Esophagus muscularis mucosa (tissue), 4 donors: ENCODE measurements at places on chromosomes 1 and 21. TPM values are rescaled to one million over a fixed set of nuclear protein-coding genes. Genes with fewer than 3 reads are reported as not detected.

The TMCO1 gene
- 39.5 TPM for total RNA-seq

GRCh38 chr1:236975461-236975860 is 28.8 kb downstream of the MT1HL1 start:
- no peak for DNase-seq

- no peak for DNase-seq
Measured at GRCh38 chr1:27564710-27565649, 39.0 kb downstream of the AHDC1 start.

- no peak for DNase-seq
Measured at GRCh38 chr1:7589080-7589735, 181.9 kb upstream of the VAMP3 start.

DNA sequence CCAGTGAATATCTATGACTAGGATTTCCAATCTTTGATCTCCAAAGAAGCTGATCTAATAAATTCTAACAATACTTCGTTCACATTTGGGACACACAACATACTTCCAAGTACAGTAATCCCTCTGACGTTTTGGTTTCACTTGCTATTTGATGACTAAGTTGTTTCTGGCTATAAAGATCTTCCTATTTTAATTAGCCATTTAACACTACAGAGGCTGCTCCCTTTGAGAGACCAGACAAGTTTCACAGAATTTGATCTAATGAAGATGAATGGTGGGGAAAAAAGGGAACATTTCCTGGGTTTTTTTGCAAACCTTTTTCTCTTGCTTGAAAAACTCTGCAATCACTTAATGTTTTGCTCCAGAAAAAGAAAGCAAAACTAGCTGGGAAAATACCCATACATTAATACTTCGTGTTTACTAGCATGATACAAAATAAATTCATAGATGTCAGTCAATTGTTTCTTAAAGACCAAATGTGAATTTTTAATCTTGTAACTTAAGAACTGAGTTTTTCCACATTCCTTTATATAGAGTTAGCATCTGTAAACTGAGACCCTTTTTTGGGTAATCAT is 28.0 kb upstream of the GLIS1 start:
- no peak for DNase-seq

DNA sequence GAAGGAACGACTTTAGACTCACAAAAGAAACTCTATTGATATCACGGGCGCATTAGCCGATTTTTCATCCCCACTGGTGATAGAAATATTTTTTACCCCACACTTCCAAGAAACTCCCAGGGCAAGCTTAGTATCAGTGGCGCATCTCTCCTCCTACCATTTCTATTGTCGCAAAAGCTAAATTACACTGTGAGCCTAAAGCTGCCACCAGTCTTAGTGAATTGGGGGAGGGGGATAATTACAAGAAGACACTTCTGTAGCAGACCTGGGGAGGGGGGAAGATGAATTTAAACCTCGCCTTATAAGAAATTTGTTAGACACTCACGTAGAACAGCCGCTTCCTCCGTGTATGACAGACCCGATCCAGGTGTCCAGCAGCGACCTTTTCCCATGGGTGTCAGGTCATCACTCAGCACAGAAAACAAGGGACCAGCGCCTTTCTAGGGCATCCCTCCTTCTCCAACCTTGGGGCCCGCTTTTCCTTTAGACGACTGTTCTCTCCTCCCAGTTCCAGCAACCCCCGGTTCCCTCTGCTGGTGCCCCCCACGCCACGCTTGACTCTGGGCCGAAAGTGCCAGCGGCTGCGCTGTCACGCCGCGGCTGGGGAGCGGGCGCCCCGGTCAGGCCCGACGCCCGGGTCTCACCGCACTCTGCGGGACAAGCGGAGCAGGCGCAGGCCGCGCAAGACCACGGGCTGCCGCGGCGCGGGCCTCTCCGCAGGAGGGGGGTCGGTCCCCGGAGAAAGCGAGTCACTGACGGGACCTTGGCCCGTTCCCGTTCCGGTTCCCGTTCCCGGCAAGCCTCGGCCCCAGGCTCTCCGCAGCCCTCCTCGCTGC is 821 bp downstream of the PHC2 start:
- DNase-seq = no peak

The PRR9 gene
- total RNA-seq = 1.2 TPM

DNA sequence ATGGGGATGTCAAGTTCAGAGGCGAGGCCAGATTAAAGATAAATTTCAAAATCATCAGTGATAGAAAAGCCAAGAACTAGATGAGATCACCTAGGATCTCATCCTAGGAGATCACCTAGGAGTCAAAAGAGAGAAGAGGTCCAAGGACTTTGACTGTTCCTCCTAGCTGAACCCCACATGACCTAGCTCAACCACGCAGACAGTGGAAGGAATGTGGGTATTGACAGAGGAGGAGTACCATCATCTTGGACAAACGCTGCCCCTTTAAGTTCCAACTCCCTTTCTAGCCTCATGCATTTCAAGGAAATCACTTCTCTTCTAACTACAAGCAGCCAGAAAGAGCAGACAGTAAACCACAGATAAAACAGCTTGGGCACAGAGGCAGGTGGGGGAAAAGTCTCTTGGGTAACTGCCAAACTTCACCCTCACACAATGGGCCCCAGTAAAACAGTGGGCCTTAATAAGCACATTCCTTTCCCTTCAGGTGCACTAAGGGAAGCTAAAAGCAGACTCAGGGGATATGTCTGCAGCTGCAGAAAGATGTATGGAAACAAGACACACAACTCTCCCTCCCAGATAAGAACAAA is 12.5 kb upstream of the FAM76A start:
- DNase-seq = no peak

DNA sequence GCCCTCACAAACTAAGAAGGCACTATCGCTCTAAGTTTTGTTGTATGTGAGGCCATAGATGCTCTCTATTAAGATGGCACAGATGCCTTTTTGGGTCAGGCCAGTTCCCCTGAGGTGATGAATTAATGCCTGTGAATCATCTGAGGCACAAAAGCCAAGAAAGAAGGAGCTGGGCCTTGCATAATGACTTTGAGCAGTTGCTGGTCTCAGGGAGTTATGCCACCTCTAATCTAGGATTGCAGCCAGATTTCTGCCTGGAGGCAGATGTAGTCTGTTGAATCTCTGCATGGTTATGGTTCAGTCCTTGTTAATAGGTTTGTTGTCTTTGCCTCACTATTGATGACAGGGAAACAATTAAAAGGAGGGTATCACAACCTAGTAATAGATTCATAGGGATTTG is 168.1 kb upstream of the CHRM3 start:
- no peak for DNase-seq

GRCh38 chr1:28910379-28911115 is 3.8 kb upstream of the EPB41 start:
- no peak for DNase-seq

DNA sequence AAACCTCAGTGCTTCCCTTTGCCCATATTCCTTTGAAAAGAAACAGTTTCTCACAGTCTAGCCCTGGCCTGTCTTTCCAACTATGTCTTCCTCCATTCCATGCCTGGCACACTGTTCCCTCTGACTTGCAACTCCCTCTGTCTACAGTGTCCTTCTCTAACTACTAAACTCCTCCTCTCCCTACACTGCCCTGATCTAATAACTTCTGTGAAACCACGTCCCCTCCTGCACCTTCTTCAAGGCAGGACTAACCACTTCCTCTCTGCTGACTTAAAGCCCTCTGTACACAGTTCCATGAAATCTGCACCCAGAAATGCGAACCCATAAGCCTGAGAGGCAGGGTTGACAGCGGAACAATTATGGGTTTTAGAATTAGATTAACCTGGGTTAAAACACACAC is 62.2 kb upstream of the ATP1B1 start:
- peak; percentile 81 for DNase-seq
